AG04449 (cell line): ENCODE measurements at places on chromosomes 6 and 20.

GRCh38 chr20:19889011-19889953, 127.9 kb upstream of the NAA20 start:
- DNase-seq, result no peak

DNA sequence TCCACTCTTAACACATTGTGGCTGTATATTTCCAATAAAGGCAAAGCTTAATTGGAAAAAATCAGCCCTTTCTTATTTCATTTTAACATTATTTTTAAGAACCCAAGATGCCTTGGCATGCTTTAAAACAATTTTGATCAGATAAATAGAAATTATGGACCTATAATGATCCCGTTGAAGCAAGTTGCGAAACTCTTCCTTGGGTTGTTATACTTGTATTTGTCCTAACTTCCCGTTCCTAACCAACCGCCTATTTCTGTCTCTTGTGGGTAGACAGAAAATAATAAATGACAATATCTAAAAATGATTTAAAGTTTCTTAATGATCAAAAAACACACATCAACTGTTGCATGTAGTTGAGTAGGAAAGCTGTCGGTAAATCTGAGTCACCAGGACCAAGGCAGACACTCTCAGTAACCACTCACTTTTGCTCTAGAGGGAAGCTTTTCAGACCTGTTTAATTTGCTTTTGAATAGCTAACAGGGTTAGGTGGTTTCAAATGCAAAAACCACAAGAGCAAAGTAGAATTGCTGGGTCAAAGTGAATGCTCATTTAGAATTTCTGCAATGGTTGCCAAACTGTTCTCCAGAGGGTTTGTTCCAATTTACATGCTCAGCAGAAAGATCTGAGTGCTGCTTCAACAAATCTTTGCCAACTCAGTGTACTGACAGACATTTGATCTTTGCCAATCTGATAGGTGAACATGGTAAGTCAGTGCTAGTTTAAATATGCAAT, 34.2 kb upstream of the KCNK5 start:
- no peak for DNase-seq

DNA sequence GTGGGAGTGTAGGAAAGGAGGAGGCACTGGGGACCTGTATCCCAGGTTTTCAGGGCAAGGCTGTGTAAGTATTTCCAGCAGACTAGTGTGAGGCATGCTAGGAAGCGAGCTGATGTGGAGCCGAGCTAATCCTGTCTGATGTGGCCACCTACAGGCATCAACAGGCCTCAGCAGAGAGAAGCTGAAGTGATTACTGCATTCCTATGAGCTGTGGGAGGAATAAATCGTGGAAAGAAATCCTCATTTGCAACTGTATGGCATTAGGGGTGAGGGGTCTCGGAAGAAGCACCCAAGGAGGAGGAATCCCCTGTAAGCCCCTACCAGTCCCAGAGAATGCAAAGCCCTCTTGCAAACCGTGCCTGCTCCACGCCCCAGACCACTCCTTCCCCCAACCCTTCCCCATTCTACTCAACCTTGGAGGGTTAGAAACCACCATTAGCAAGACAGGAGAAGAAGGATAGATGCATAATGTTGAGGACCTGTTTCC, 41.6 kb downstream of the C6orf15 start:
- DNase-seq, result no peak

- DNase-seq, result no peak
Measured at GRCh38 chr6:168193816-168194721, 115.1 kb upstream of the FRMD1 start.

DNA sequence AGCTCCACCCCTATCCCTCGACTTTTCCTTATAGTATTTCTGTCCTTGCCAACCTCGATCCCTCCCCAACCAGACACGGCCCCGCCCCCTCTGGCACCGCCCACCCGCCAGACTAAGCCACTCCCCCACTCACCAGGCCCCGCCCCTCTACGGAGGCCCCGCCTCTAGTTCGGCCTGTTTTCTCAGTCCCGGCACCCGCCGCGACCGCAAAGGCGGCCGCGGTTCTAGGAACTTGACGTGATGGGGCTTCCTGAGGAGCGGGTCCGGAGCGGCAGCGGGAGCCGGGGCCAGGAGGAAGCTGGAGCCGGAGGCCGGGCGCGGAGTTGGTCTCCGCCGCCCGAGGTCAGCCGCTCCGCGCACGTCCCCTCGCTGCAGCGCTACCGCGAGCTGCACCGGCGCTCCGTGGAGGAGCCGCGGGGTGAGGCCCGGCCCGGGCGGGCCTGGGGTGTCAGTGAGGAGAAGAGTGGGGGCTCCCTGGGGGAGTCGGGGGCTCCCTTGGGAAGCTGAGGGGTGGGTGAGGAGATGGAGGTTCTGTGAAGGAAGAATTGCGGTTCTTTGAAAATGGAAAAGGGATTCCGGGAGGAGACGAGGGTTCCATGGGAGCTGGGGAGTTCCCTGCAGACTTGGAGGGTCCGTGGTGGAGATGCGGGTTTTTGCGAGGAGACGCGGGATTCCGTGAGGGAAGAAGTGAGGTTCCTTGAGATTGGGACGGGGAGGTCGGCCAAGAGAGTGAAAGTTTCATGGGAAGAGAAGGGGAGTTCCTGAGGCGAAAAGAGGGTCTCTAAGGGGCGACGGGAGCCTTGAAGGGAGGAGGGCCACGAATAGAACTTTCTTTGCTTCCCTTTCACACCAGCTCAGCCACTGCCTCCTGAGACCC, at the start of gene ACSS2:
Gene ACSS2, plus strand, starts transcription at position 207 of the 877 bp plus-strand sequence. Its CDS starts 34 bp downstream, at position 241.
- peak; percentile 91 for DNase-seq

DNA sequence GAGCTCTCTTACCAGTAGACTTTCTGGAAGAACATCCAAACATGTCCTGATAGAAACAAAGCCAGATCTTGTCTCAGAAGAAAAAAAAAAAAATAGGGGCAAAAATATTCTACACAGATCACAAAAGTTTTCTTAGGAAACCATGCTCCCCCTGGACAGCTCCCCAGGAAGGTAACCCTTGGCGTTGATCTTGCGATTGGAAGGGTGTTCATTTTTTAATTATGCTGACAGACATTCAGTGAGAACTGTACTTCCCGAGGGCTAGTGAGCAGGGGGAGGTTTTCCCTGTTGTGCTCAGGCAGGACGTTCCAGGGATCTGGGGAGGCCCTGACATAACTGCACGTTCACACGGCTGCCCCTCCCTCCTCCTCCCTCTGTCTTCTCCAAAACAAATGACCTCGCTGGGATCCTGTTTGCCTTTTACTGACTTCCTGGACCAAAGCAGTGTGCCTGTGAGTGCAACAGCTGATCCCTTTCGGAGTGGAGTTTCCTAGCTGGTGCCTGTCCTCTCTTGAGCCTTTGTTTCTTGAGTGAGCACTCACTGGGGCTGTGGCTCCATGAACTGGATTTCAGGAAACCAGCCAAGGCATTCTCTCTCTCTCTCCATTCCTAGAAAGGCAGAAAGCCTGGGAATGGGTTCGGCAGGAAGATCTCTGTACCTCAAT, 46.7 kb downstream of the MARCKS start:
- DNase-seq, result no peak

GRCh38 chr6:108714766-108715414, 133.3 kb upstream of the ARMC2 start:
- DNase-seq, result no peak

DNA sequence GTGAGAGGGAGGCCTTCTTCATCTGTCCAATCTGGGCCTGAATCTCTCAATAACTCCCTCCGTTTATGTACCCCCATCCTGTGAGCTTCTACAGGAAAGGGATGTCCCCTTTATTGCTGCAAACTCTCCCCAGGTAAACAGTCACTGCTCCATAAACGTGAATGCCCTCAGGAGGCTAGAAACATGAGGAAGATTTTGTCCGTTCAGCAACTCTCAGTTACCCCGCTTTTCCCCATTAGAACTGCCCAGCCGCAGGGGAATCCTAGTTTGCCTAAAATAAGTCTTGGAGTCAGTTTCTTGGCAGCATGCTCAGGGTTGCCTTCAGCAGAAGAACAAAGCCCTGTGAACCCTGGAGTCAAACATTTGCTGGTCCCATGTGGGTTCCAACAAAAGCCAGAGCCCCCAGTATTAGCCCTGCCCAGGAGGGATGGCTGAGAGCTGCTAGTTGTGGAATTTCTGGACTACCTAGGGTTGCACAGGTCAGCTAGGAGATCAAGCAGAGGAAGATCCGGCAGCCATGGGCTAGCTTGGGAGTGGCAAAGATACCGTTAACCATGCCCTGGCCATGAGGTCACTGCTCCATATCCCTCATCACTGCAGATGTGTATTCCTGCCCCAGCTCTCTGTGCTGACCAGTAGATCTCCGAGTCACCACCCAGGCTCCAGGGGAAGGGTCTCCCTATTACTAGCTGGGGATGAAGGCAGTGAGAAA, 640 bp downstream of the LRRN4 start:
- DNase-seq, result no peak

- DNase-seq, result no peak
Measured at GRCh38 chr20:63359164-63359934, 1.8 kb downstream of the CHRNA4 start.

DNA sequence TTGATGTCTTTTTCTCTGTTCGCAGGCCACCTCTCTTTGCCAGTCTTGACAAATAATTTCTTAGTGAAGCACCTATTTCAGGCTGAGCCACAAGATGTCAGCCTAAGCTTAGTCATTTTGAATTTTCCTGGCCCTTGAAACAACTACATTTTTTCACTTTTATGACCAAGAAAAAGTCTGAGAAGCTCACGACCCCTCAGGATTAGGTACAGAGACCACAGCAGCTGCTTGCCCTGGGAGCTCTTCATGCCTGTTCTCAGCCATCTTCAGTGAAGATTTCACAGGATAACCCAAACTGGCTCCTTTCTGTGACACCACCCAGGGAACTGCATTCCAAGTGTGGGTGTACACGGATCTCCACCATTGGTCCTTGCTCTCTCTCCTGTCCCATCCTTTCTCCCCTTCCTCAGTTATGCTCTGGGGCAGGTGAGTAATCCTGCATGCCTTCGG, 38.4 kb upstream of the SPTLC3 start:
- no peak for DNase-seq

GRCh38 chr6:133827766-133828165, 61.1 kb upstream of the TCF21 start:
- peak; percentile 50 for DNase-seq

GRCh38 chr6:88268508-88268907, 102.4 kb upstream of the CNR1 start:
- no peak for DNase-seq

GRCh38 chr20:45365444-45365970, 2.6 kb downstream of the SYS1 start:
- no peak for DNase-seq

- no peak for DNase-seq
Measured at GRCh38 chr6:17100806-17101205, 1.0 kb upstream of the STMND1 start.

- no peak for DNase-seq
Measured at GRCh38 chr20:62362991-62363919, 3.9 kb downstream of the LAMA5 start.

- no peak for DNase-seq
Measured at GRCh38 chr20:2799271-2799670, 1.2 kb downstream of the CPXM1 start.

GRCh38 chr20:17645546-17646208, 36.4 kb downstream of the RRBP1 start:
- no peak for DNase-seq

DNA sequence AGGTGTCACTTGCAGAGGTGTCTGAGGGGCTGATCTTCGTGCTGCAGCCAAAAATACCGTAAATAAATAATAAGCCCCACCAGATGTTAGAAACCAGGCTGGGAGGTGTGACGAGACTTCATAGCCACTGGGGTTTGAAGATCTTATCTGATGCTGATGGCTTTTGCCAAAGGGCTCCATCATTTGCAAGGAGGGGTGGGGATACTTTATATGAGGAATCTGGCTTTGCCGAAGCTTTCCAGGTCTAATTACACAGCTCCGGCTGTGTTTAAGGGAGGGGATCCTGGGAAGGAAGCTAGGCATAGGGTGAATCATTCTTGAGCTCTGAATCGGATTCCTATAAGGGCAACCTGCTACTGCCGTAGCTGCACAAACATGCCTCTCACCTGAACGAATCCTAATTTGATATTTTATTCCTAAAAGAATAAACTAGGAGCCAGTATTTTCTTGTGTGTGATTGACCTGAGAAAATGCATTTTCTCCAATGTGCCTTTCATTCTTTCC, 249.6 kb downstream of the SOD2 start:
- no peak for DNase-seq

GRCh38 chr20:8829256-8829655, 239.6 kb upstream of the PLCB4 start:
- DNase-seq, result no peak

DNA sequence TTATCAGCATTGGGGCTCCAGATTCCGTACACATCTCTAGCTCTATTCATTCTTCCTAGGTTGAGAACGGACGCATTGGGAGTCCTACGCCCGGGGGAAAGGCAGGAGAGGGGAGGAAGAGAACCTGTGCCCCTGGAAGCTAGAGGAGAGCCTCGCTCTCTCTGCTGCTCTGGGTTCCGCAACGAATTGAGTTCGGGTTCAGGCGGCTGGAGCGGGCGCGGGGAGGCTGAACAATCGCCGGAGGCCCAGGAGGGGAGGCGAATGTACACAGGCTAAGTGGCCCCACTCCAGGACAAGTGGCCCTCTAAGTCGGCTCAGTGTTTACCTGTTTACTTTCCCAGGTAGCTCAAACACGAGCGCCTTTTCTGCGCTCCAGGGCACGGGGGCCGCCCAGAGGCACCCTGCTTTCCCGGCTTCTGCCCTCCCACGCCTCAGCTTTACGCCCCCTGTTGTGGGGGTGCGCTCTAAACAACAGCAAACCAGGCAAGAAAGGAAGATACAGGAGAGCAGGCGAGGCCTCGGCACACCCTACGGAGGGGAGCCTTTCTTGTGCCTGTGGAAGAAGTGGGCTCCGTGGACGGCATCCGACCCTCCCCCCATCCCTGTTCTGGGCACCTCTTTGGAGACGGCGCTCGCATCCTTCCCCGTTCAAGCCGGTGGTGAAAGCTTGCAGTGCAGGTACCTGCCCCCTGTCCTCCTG, 4.6 kb upstream of the NKX2-2 start:
- no peak for DNase-seq

DNA sequence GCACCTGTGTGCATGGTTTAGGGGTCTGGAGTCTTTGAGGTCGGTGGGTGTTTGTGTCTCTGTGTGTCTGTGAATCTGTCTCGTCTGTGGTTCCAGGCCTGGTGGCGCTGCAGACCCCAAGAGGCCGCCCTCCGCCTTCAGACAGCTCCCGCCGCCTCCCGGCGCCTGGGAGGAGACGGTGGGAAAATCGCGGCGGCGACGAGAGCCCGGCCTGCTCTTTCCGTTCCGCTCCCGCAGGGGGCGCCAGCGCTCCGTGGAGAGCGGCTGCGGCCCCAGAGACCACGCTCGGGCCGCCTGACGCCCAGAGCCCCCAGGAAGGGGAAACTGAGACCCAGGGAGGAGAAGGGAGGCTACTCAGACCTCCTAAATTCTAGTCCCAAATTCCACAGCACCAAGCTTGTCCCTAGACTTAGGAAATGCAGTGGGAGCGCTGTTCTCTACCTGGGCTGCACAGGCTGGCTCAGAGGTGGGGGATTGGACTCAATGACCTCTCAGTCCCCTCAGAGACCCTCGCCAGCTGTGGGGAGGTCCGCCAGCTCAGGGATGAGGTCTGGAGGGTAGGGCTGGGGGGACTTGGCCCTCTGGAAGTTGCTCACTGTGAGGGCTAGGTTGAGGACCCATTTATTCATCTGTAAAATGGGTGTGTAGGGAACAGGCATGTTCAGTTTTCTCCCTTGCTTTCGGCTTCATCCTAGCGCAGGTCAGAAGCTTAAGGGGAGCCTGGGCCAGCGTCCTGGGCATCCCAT, 36.9 kb upstream of the BLCAP start:
- no peak for DNase-seq
